ENCODE measurements at places on chromosomes 13 and 19.

- H3K27ac ChIP-seq = no peak overlapping the region
- H3K4me3 ChIP-seq = no peak overlapping the region
- DNase-seq = no peak
- no peaks in the 10 kb centered on the region for H3K36me3 ChIP-seq
These were observed 1674.2 kb downstream of the PCDH9 start for GRCh38 chr13:65555962-65556361.

DNA sequence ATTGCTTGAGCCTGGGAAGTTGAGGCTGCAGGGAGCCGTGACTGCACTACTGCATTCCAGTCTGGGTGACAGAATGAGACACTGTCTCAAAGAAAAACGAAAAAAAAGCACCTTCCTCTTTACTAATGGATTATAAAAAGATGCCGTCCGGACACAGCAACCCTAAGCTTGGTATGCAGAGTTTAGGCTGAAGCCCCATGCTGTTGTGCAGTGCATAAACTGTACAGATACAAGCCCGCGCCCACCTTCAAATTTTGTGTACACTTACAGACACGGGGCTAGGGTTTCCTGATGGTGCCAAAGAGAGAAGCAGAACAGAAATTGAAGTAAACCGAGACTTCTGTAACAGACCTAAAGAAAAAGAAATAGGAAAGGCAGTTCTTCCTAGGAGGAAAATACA lies 9.0 kb downstream of the LPAR6 start:
- DNase-seq = no peak
- H3K27ac ChIP-seq = no peak overlapping the region
- H3K36me3 ChIP-seq = peaks cover 12% of the 10 kb centered on the region
- no peaks in the 10 kb centered on the region for H3K27me3 ChIP-seq

GRCh38 chr13:37491661-37492060 lies 106.9 kb downstream of the POSTN start:
- no peak overlapping the region for H3K4me3 ChIP-seq
- H3K4me1 ChIP-seq = no peaks in the 10 kb centered on the region
- no peaks in the 10 kb centered on the region for H3K27me3 ChIP-seq
- no peaks in the 10 kb centered on the region for H3K36me3 ChIP-seq

- no peaks in the 10 kb centered on the region for H3K36me3 ChIP-seq
- H3K27me3 ChIP-seq = no peaks in the 10 kb centered on the region
- H3K4me3 ChIP-seq = peak overlapping the region; percentile 68
- no peak for DNase-seq
These were observed 13.6 kb upstream of the LATS2 start for GRCh38 chr13:21075011-21075378.
